ENCODE measurements at places on chromosomes 1 and 21.

GRCh38 chr1:57142169-57142568 is 176.4 kb upstream of the C8B start:
- no peak for DNase-seq

GRCh38 chr1:118918230-118918939 is 69.8 kb downstream of the TBX15 start:
- DNase-seq, result no peak

DNA sequence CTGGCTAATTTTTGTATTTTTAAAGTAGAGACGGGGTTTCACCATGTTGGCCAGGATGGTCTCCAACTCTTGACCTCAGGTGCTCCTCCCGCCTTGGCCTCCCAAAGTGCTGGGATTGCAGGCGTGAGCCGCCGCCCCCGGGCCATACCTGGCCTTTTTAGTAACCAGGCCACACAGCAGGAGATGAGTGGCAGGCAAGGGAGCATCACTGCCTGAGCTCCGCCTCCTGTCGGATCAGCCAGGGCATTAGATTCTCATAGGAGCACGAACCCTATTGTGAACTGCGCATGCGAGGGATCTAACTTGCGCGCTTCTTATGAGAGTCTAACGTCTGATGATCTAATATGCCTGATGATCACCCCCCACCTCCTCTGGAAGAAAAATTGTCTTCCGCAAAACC is 308.7 kb upstream of the PRMT6 start:
- no peak for DNase-seq

DNA sequence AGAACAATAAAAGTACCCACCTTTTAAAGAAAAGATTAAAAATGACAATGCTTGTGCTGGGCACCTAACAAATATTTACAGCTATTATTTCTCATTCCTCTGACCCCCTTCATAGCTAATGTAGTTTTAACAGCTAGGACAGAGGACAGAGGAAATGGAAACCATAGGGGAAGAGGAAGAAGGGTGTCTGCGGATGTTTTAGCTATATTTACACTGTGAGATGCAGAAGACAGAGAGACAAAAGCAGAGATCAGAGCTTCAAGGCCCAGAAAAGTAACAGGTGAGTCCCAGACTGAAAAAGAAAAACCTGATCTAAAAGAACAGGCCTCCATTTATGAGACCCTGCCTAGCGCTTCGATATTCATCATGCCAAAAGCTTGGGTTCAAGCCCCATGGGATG is 72.0 kb downstream of the ZNF281 start:
- no peak for DNase-seq
